ENCODE measurements at places on chromosomes 12 and 14. TPM values are rescaled to one million over a fixed set of nuclear protein-coding genes. Genes with fewer than 3 reads are reported as not detected.

GRCh38 chr14:95348395-95349080 lies 28.8 kb upstream of the CLMN start:
- no peak for DNase-seq

DNA sequence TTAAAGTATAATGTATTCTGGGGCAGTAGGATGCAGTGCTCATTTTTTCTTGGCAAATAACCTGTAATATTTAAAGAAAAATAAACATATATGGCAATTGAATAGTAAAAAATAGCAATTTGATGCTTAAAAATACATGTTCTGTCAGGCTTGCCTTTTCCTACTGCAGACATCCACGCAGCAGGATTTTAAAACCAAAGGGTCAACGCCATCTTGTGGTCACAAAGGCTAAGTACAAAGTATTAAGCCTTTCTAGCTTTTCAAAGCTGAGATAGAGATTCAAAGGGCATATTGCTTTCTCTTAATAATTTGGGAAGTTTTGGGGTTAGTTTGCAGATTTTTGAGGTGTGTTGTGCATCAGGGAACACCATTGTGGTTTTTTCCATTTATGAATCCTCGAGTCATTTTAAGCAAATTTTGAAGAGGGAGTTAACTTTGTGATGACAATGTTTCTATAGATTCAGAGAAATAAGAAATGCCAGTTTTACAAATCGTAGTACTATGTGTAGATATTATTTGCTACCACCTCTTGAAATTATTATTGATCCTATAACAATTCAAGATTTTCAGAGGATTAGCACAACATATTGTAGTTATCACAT lies 4.7 kb upstream of the CCER1 start:
- no peak for DNase-seq

DNA sequence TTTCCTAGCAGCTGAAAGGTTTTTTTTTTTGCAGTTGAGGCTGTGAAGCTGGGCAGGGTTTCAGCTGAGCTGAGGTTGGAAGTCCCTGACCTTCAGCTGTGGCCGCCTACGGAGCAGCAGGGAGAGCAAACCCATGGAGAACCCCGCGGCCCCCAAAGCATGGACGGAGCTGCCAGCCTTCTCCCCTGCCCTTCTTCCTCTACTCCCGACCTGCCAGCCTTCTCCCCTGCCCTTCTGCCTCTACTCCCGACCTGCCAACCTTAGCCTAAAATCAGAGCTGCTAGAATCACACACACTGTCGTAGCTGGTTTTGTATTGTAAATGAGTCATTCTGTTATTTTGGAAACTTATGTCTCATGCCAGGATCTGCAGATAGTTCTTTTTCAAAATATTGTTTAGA lies 74.6 kb downstream of the PPP2R5C start:
- no peak for DNase-seq

- no peak for DNase-seq
Observed at GRCh38 chr12:119940897-119941296, 48.1 kb upstream of the BICDL1 start.

DNA sequence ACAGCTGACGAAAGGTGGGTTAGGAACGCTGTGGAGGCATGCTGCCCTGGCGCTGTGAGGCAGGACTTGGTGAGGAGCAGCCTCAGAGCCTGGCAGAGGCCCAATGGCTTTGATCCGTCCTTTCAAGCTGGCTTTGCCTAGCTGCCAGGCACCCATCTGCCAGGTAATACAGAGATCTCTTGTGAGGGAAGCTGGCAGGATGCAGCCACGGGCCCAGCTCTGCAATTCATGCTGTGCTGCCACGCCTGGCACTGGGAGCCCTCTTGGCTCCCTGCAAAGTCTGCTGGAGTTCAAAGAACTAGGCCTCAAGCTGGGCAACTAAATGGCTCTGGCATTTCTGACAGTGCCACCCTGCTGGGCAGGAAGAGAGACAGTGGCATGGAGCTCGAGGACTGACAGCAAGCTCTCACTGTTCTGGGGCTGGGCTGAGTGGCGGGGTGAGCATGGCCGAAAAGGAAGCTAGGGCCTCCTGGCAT lies 18.7 kb downstream of the IQSEC3 start:
- DNase-seq: no peak

- DNase-seq: peak; percentile 32
Observed at GRCh38 chr14:21525571-21525961, 580 bp downstream of the SALL2 start.

- DNase-seq: no peak
Observed at GRCh38 chr14:30888480-30889243, 14.3 kb downstream of the COCH start.

- DNase-seq: no peak
Observed at GRCh38 chr14:88129306-88130056, 124.5 kb downstream of the GPR65 start.

- peak; percentile 89 for DNase-seq
Observed at GRCh38 chr14:37197421-37198272, at the start of gene MIPOL1. TSS of gene MIPOL1 (plus strand) at chr14:37197937. CDS start at chr14:37247889, 49,952 bp downstream.

- no peak for DNase-seq
Observed at GRCh38 chr12:49966511-49967041, 4.9 kb downstream of the AQP5 start.

- DNase-seq: no peak
Observed at GRCh38 chr14:100442498-100443490, 119.7 kb downstream of the SLC25A47 start.

DNA sequence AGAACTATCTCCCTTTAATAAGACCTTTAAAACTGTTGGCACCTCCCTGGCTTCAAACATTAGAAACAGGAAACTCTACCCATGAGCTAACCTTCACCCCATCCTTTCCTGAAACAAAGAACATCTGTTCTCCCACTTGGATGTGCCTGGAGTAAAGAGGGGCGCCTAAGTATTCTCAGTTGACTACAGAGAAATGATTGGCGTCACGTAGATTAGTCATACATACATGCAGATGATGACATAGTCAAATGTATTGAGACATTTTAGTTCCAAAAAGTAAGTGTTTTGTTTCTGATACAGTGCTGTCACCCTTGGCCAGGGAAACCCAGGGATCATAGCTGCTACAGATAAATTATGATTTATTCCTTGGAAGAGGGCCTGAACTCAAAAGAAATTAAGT lies 260.0 kb upstream of the PLEKHG7 start:
- DNase-seq: no peak

DNA sequence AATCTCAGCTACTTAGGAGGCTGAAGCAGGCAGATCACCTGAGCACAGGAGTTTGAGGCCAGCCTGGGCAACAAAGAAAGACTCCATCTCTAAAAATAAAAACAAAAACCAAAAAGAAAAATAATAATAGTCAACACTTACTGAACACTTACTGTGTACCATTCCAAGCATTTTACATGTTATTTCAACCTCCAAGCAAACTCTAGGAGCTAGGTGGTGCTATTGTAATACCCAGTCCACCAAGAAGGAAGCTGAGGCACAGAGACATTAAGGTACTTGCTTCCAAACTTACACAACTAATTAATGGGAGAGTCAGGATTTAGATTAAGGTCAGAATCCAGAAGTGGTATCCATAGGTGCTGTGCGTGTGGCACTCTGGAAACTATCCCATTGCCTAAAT lies 13.7 kb upstream of the OR6J1 start:
- DNase-seq: no peak

DNA sequence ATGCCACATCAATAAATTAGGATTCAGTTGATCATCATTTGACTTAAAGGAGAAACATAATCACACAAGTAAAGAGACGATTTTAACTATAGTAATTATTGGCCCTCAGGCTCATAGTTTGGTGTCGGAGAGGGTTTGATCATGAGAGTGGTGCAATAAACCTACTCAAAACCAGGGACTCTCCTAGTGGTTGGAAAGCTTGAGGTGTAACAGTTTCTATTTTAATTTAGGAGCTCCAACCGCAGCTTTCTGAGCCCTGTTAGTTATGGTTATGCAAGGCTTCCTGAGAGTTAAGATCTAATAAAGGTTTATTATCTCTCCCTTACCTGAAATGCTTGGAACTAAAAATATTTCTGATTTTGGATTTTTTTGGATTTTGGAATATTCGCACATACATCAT lies 36.4 kb downstream of the TMTC2 start:
- no peak for DNase-seq

DNA sequence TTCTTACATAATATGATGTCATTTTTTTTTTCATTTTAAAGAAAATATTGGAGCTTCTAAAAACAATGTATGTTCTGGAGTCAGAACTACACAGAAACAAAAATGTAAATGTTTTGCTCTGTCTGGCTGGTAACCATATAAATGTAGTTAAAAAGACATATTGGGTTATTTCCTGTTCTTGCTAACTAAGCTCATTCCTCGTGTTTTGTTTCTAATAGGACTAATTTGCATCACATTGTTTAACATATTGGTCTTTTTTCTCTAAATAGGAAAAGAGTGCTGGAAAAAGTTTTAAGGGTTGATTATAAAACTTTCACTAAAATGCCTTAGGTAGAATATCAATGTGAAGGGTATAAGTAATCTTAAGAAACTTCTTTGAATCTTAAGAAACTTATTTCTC lies 221.3 kb downstream of the SLC6A15 start:
- no peak for DNase-seq

DNA sequence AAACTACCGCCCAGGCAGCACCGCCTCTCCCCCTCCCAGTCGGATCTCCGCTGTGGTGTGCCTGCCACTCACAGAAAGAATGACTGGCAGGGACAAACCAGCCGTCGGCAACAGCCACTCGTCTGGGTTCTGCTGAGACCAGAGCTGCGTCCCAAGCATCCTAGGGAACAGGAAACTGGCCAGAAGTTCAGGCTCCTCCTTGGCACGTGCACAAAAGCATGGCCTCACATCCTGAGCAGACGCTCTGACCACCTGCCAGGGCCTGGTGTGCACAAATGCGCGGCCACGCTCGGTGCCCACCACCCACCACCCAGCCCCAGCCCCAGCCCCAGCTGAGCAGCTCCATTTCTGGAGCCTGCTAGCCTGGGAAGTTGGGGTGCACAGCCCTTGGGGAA lies 214.8 kb downstream of the DPF3 start:
- no peak for DNase-seq

DNA sequence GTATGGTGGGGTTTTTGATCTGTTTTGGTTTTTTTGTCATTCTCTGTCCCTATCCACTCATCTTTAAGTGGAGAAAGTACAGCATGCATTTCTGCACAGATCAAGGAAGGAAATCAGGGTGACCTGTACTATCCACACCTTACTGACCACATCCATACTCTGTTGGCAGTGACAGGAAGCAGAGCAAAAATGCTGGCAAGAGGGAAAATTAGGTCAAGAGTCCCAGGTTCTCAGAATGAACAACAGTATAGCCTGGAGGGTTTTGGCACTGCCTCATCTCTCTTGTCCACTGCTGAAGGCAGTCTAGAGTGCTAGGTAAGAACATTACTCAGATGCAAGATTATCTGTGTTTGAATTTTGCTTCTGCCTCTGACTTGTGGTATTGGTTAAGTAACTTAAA lies 70.7 kb downstream of the TAOK3 start:
- no peak for DNase-seq

DNA sequence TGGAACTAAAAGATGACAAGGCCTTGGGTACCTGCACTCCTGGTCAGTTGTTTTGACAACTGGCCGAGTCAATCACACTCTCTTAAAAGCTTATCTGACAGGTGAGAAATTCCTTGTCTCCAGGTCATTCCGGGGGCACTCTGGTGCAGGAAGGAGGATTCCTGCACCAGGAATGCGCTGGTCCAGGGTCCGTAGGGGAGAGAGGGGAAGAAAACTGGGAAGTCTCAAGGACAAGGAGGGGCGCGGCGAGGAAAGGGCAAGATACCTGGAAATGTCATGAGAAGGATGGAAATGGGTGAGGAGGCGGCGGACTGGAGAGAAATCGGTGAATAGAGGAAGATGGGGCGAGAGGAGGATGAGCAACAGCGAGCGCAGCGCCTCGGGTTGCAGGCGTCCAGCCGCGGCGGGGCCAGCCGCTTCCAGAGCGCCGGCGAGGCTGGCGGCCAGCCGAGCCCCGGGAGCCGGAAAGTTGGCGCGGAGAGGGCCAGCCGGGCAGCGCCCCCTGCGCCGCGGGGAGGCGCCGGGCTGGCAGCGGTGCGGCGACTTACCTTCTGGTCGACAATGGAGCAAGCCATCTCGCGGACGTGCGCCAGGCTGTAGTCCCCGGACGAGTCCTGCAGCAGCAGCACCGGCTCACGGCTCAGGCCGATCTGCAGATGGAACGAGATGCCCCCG lies 809 bp downstream of the PRKD1 start:
- no peak for DNase-seq

DNA sequence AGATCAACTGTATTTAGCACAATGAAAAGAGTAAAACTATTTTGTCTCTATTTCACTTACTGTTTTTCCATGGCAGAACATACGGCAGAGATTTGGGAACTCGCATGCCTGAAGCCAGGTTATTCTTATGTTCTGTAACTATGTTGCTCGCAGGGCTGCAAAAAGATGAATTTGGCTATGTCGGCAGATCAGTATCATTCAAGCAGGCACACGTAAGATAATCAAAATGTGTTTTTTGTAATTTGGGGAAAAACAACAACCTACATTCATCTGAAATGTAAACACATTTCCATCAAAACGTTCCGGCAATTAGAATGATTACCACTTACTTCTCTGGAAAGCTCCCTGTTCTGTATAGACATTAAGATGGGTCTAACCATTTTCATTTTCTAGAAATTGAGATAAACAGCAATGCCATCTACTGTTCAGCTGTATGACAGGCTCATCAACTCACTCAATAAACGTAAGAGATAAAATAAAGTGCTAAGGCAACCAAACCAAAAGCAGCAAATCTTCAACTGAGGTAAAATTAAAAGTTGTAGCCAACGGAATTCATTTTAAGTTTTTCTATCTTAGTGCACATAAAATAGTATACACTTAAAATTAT lies 13.0 kb downstream of the GTSF1 start:
- DNase-seq: no peak

DNA sequence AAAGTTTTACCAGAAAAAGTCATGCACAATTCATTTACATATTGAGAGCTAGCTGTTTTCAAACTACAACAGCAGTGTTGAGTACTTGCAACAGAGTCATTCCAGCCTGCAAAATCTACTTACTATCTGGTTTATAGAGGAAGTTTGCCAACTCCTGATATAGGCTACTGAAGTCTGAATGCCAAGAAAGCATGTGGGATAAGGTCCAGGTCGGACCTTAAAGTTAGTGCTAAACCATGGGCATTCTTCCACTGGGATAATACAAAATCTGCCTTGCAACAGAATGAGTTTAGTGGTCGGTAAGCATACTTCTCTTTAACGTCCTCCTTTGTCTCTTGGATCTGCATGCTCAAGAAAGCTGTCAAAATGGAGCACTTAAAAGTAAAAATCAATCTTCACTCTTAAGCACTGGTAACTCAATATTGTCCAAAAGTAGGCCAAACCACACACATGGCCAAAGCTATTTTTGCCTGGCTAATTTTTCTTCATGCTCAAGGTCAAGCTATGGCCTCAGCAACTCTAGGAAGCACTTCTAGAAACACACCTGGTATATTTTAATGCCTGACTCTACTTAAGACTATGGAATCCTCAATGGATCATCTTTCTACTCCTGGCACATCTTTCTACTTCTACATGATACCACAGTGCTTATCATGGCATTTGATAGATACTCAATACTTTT lies 364.9 kb upstream of the KITLG start:
- no peak for DNase-seq

- no peak for DNase-seq
Observed at GRCh38 chr14:73833034-73833433, 18.6 kb upstream of the PTGR2 start.

The SYCP3 gene
- 0.07 TPM for polyA plus RNA-seq

The KRT74 gene
- not detected for polyA plus RNA-seq

The TPH2 gene
- polyA plus RNA-seq: not detected

The FAM181A gene
- 0.09 TPM for polyA plus RNA-seq

The TMEM132C gene
- polyA plus RNA-seq: 2.1 TPM

The MYF5 gene
- polyA plus RNA-seq: not detected

Data from left renal cortex interstitium (tissue), 4 donors.